ENCODE measurements at places on chromosomes 2 and 18.

DNA sequence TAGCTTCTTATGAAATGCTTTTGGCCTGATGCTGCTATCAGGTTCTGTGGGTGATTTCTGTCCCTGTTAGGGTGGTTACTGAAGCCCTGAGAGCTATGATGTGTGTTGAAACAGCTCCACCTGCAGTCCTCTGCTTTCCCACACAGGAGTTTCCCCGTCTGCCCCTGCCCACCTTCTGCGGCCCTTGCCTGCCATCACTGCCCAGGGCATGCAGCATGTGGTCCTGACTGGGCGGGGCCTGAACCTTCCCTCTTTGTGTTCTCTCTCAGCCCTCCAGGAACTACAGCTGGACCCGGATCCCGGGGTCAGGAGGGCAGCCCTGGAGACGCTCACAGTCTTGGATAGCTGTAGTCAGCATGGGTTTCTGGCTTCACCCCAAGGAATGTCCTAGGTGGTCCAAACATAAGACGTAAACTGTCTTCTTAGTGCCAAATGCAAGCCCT lies 21.4 kb downstream of the HJURP start:
- DNase-seq = peak; percentile 44

GRCh38 chr2:85410584-85411404 lies 628 bp upstream of the CAPG start:
- no peak for DNase-seq

DNA sequence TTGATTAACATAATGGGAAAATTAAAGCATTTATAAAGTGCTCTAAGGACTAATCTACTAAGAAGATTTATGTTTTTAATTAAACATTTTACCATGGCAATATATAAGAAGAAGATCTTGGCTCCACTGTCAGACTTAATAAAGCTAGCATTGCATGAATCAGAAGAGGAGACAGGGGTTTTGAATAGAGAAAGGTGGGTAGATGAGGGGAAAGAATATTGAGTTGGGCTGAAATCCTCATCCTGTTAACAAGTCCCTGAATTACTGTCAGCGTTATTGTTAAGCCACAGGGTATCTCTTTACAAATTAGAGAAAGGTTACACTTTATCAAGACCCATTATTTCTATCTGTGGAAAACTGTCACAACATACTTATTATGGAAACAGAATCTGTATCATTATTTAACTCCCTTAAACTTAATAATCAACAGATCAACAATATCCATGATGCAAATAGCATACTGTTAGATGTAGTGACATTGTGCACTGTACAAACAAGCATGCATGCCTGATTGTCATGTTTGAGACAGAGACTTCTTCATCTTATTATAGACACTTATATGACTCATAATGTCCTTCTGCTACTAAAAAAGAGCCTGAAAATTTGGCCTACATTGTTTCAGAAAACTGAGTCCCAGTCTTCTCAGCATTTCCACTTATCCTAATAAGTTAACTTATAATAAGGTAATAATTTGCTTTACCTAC lies 304.1 kb downstream of the NRXN1 start:
- DNase-seq = peak; percentile 50

- peak; percentile 93 for DNase-seq
These were observed 83.9 kb upstream of the REV1 start for GRCh38 chr2:99573634-99574251.

- no peak for DNase-seq
These were observed 130.8 kb downstream of the FOXI3 start for GRCh38 chr2:88321449-88322248.

GRCh38 chr2:53500181-53500580 lies 267.4 kb upstream of the CHAC2 start:
- DNase-seq = no peak

GRCh38 chr2:157259960-157260359 lies 2.5 kb downstream of the GALNT5 start:
- no peak for DNase-seq

Measured in cerebellar cortex (tissue), 1 donor.